ENCODE measurements at places on chromosomes 4 and X. TPM values are rescaled to one million over a fixed set of nuclear protein-coding genes. Genes with fewer than 3 reads are reported as not detected.
A peak's percentile ranks its signal among the peaks of the same experiment; 100 is the strongest.

Gene OPN1MW3
- total RNA-seq = not detected

Gene SYP
- total RNA-seq = 1.8 TPM

GRCh38 chrX:19956923-19957322 lies 33.9 kb downstream of the BCLAF3 start:
- peak; percentile 68 for DNase-seq

- no peak for DNase-seq
These were observed 69.8 kb downstream of the PAPSS1 start for GRCh38 chr4:107650251-107650650.

DNA sequence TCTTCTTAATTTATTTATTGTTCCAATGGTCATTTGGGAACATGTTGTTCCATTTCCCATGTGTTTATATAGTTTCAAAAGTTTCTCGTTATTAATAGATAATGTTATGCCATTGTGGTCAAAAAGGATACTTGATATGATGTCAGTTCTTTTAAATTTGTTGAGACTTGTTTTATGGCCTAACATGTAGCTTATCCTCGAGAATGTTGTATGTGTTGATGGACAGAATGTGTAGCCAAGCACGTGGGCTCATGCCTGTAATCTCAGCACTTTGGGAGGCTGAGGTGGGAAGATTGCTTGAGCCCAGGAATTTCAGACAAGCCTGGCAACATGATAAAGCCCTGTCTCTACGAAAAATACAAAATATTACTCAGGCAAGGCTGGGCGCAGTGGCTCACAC lies 168.5 kb upstream of the USP38 start:
- no peak for DNase-seq

Gene PRDM5
- total RNA-seq = 7.4 TPM

GRCh38 chr4:145498430-145498829 lies 16.8 kb downstream of the SMAD1 start:
- DNase-seq = no peak

DNA sequence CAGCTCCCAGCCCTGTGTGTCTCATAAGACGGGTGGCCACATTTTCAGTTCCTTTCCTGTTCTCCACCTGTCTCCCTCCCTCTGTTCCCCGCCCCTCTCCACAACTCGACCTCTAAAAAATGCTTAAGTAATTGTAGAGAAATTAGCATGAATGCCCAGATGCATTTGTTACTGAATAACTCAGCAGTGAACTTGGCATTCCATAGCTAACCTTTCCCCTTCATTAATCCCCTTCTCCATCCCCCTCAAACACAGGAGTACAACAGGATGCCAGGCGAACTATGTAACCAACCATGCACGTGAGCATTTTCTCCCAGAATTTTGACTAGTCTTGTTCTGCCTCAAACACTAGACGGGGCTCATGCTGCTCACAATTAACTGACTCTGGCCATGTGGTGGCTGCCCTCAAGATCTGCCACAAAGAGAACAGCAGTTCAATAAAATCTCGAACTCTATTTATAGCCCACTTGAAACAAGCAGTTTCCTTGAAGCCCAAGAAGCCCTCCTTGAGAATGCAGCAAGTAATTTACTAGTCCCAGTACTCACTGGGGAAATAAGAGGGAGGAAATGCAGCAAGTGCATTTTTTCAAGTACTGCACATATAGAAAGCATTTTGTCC lies 351.2 kb downstream of the ARHGAP24 start:
- no peak for DNase-seq

DNA sequence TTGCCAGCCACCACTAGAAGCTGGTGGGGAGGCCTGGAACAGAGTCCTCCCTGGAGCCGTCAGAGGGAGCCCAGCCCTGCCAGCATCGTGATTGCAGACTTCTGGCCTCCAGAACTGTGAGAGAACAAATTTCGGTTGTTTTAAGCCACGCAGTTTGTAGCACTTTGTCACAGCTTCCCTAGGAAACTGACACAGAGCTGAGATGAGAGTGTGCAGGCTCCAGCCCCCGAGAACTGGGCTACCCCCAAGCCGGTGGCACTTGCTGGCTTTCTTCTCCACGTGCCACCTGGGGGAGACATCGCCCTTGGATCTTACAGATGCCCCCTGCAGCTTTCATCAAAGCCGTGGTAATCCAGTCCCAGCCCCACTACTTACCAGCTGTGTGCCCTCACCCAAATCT lies 83.7 kb downstream of the PPP2R2C start:
- no peak for DNase-seq

DNA sequence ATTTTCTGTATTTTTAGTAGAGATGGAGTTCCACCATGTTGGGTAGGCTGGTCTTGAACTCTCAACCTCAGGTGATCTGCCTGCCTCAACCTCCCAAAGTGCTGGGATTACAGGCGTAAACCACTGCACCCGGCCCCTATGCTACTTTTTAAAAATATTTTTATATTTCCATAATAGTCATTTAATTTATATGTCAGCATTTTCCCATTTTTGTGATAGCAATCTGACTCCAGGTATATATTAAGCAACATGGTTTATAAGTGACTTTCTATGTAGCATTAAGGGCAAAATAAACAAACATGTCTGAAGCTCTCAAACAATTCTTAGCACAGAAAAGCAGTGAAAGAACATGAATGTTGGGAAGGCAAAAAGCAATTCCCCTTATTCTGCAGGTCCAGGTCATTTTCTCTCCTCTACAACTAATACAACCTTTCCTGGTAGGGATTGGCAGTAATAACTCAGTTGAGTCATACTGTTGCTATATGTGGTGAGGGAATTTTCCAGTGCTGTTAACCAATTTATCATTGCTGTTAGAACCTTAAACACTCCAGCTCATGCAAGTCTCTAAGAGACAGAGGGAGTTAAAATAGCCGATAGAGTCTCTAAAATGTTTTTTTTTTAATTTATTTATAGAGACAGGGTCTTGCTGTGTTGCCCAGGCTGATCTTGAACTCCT lies 24.0 kb downstream of the SMIM14 start:
- DNase-seq = no peak

DNA sequence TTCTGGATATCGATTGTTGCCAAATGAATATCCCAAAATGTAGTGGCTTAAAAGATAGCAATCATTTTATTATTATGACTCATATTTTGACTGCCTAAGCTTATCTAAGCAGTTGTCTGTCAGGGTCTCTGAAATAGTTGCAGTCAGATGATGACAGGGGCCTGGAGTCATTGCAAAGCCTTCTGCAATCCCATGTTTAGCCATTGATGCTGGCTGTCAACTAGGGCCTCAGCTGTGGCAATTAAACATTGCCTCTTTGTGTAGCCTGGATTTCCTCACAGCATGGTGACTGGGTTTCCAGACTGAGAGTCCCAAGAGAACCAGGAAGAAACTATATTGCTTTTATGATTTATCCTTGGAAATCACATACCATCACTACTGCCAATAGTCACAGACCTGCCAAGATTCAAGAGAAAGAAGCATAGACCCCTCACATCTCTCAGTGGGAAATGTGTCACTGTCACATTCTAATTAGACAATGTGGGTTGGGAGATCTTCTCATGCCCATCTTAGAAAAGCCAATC lies 227.3 kb upstream of the NOCT start:
- no peak for DNase-seq

DNA sequence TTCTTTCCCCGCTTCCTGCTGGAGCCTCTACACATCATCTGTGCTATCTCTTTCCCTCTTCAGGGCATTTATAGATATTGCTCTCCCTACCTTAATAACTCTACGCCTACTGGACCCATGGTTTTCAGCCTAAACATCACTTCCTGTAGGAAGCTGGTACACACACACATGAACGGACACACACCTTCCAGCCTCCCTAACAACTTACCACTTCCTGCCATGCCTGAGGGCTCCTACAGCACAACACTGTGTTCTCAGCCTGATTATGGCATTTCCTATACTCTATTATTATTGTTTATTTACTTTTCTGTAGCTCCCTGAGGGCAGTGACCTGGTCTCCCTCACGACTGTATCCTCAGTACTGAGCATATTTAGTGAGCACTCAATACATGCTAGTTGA lies 163.6 kb upstream of the MAP3K15 start:
- no peak for DNase-seq

GRCh38 chr4:127993151-127993550 lies 27.9 kb downstream of the ABHD18 start:
- no peak for DNase-seq

DNA sequence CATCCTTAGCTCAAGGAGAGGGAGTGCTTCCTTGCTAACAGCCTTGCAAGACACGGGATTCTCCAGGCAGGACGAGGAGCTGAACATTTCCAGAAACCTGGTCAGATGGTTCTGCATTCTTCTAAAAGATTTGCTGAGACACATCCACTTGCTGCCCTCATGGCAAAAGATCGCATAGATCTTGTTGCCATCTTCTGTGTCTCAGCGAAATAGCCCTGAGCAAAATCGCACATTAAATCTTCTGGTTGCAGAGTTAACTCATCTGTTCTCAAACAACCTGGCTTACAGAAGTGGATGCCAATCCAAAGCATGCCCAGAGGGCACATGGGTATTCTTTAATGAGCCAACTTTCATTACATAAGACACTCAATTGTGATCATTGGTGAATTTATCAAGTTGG lies 167.5 kb downstream of the PRKX start:
- no peak for DNase-seq

DNA sequence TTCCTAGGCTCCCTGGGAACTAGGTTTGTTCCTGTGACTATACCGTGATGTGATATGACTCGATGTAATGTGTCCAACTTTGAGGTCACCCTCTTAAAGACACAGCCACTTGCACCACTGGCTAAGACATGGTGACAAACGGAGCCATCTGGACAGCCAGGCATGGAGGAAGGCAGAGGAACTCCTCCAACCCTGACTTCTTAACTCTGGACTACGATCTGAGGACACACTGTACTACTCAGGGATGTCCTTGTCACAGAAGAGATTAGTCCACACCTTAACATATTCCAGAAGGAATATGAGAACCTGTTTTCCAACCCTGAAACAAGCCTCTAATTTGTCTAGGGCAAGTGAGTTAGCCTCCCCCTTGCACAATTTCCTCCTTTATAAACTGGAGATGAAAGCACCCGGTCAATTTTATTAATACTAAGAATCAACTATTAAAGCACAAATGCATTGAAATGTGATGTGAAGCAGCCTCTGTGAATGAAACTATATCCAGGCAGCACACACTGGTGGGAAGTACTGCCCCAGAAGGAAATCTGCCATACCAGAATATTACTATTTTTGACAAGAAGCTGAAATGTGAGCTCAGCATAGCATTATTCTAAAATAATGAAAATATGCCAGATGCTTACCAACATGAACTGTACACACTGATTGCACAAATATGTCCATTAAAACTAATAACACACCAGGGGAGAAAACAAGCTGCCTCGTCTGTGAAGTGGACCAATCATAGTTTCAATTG lies 47.3 kb downstream of the TSPAN5 start:
- no peak for DNase-seq

GRCh38 chrX:150940844-150941495 lies 42.2 kb upstream of the HMGB3 start:
- no peak for DNase-seq

GRCh38 chrX:42437211-42437610 lies 340.8 kb downstream of the PPP1R2C start:
- DNase-seq = no peak

Gene RPS6KA3
- total RNA-seq = 34.8 TPM

DNA sequence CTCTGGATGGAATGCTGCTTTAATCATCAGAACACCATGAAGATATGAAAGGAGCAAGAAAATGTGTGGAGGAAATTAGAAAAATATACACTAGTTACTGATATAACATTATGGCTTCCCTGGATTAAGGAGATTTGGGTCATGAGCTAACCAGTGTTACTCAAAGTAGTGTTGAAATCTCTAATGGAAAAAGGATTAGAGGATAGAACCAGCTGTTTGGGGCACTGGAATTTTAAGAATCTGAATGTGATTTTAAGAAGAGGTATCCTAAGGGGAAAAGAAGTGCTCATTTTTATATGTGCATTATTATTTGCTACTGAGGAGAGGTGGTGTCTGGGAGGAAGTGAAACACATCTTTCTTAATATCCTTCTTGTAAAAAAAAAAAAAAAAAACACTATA lies 164.1 kb upstream of the PPARGC1A start:
- DNase-seq = no peak

DNA sequence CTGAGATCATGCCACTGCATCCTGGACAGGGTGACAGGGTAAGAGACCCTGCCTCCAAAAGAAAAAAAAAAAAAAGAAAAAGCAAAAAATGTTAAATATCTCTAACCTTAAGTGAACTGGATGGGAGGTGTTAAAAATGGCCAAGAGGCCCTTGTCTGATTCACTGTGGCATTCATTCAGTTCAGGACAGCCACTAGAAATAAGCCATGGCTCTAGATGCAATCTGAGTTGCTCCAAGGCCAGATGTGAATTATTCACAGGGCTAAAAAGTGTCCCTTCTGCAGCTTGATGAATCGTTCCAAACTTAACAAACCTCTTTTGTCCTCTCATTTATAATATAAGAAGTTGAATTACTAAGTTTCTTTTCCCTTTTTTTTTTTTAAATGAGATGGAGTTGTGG lies 63.7 kb upstream of the FBXW7 start:
- no peak for DNase-seq

- DNase-seq = no peak
These were observed 606 bp downstream of the CXorf58 start for GRCh38 chrX:23908219-23909004.

DNA sequence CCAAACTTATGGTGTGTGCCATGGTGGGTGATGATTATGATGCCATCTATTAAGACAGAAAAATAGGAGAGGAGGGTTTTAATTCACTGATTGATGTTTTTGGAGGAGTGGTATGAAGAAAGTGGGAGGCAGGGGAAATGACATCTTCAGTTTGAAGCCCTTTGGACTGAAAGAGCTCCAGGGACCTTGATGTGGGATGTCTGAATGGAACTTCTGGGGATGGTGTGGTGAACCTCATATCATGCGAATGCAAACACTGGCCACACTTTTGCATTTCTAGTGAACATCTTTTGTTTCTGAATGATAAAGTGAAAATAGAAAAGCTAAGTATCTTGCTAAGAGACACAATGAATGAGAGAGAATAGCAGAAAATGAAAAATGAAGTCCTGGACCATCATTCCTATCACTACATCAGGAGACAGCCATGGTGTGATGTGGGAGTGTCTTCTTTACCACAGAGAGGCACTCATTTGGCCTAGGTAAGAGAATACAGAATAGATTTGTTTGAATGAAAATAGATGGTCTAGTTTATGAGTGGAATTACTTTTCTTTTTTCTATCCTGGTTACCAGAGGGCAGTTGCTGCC lies 123.5 kb downstream of the ZNF827 start:
- DNase-seq = no peak

DNA sequence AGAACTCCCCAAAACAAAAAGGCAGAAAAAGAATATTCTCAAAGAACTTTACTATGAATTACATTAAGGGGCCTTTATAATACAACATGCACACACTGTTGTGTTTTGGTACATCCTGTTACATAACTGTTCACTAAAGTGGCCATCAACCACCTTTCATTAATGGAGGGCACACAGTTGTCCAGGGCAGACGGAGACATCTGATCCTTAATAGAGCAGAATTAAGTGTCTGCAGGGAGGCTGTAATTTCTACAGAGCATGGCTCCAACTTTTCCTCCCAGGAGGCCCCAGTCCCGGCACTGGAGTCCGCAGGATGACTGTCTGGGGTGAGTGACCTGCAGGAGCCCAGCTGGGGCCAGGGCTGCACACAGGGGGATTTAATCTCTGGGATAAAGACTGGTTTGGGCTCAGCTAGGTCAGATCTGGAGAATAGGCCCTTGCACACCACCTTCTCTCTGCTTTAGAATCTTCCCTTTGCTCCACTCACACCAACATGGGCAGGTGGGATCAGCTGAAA lies 233.4 kb downstream of the MAML3 start:
- no peak for DNase-seq

Gene USP17L19
- total RNA-seq = not detected

Measured in Right ventricle myocardium inferior (tissue), 1 donor.